ENCODE measurements at places on chromosomes 13 and 19.

- DNase-seq, result no peak
Observed at GRCh38 chr13:33123066-33123859, 107.0 kb downstream of the KL start.

DNA sequence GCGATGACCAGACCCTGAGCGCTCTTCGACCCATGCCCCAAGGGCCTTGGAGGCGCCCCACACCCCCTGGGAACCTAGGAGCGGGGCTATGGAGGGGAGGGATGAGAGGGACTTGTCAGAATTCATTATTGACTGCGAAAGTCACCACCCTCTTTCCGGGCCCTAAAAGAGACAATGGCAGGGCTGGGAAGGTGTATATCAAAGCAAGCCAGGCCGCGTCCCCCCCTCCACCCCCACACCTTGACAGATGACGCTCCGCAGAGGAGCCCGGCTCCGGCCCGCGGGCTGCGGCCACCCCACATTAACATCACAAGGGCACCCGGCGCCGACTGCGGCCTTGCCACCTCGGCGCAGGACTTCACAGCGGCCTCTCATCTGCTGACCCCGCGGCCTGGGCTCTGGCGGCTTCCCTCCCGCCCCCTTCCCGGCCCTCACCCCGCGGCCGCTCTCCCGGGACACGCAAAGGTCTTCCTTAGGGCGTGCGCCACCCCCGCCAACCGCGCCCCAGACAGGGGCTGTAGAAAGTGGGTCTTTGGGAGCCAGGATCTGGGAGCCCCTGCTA lies 2.4 kb downstream of the CDX2 start:
- no peak for DNase-seq

DNA sequence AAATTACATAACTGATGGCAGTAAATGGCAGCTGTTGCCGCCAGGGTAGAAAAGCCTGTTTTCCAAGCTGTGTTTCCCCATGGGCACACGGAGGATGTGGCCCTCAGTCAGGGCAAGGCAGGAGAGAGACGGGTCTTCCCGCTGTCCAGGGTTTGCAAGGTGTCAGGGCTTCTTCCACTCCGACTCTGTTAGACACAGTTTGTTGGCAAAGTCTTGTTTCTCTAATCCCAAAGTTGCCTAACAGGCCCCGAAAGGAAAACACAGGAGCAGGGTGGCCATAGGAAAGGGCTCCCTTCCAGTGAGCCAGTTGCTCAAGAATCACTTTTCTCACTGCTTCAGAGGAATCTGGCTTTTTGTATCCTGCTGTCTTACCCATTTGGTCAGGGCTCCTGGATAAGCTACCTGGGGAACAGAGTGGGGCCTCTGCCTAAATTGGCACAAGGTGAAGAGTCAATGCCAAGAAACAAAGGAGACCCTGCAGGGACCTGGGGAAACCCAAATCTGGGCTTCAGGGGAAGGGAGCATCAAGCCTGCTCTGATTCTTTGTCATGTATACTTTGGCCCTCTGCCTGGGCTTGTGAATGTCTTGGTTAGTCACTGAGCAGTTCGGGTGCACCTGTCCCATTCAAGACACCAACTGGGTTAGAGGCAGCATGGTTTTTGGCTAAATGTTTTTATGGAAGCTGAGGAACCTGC lies 29.0 kb upstream of the CXCL17 start:
- no peak for DNase-seq

DNA sequence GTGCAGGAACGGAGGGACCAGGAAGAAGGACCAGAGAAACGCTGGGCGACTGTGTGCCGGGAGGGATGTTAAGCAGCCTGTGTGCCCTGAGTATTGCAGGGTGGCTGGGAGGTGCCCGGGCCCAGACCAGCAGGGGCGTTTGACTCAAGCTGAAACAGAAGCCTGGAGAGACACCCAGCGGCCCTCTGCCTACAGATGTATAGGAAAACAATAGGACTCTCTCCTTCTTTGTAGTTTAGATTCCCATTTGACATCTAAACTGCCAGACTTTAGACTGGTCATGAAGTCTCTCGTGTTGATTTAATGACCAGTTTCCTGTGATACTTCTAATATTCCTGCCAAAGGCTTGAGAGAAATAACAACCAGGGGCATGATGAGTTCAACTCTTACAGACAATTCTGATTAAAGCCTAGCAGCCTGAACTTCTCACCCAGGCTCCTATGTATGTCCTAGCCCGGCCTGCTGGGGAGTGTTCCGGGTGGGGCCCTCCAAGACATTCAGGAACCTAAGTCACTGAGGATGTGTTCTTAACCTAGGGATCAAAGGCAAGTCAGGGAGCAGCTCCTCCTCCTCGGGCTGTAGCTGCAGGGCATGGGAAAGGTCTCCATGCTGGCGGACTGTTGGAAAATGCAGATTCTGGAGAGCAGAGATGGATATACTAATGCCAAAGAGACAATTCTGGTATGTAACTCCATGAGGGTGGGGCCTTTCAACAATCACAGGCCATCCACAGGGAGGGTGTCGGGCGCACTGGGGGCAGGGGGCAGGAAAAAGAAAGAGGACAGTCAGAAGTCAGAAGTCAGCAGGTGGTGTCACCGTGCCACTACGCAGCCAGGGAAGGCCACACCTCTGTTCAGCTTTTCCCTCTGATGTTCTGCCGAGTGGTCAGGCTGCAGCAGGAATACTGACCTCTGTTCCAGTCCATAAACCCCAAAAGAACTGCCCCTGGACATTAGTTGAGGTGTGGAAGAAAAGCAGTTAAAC lies 131.8 kb downstream of the STARD13 start:
- no peak for DNase-seq

- no peak for DNase-seq
Observed at GRCh38 chr19:51600940-51601580, 29.1 kb downstream of the SIGLEC5 start.

DNA sequence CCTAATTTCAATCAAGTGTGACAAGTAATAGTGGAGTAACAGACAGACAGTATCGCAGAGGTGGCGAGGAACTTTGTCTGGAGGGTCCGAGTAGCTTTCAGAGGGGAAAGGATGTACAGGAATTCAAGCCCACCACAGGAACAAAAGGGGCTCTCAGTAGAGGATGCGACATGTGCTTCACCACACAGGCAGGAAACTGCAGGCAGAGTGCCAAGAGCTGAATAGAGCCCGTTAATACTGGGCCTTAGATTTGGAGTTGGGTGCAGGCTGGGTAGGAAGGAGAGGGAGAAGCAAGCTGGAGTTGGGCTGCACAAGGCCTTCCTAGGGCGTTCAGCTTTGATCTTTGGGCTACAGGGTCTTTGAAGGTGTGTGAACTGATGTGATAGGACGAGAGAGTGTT lies 1.2 kb downstream of the CCDC70 start:
- no peak for DNase-seq

DNA sequence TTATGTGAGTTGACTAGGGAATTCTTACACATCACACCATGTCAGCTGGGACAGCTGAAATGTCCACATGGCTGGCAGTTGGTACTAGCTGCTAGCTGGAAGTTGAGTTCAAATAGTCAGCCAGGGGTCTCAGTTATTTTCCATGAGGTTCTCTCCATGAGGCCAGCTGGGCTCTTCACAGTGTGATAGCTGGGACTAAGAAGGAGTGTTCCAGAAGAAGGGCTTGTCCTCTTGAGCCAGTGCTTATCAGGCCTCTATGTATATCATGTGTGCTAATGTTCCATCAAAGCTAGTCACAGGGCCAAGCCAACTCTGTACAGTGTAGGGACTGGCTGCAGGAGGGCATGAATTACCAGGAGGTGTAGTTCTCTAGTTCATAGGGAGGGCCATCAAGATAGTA lies 11.8 kb downstream of the USPL1 start:
- DNase-seq, result no peak

DNA sequence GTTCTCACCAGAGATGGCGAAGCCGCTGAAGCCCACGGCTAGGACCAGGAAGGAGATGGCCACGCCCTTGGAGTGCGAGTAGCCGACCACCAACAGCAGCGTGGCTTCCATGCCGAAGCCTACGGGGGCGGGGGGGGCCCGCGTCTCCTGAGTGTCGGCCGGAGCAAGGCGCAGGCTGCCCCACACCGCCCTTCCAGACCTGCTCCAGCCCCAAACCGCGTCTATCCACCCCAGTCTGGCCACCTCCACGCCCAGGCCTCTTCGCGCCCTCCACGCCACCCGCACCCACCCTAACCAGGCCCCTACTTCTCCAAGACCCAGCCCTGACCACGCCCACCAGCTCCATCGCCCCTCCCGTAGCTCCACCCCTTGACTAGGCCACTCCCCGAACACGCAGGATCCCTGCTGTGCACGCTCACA lies 6.2 kb downstream of the GFY start:
- DNase-seq, result no peak

- DNase-seq, result no peak
Observed at GRCh38 chr19:16588824-16589577, 16.8 kb upstream of the SLC35E1 start.

DNA sequence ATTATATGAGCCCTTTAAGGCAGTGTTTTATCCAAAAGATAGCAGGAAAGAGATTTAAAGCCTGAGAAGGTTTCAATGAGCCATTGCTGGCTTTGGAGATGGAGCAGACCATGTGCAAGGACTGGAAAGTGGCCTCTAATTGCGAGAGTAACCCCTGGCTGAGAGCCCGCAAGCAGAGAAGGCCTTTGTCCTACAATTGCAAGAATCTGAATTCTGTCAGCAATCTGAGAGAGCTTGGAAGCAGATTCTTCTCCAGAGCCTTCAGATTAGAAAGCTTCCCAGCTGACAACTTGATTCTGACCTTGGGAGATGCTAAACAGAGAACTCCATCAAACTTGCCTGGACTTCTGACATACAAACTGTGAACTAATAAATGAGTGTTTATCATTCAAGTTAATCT lies 528.7 kb upstream of the KLF12 start:
- no peak for DNase-seq

DNA sequence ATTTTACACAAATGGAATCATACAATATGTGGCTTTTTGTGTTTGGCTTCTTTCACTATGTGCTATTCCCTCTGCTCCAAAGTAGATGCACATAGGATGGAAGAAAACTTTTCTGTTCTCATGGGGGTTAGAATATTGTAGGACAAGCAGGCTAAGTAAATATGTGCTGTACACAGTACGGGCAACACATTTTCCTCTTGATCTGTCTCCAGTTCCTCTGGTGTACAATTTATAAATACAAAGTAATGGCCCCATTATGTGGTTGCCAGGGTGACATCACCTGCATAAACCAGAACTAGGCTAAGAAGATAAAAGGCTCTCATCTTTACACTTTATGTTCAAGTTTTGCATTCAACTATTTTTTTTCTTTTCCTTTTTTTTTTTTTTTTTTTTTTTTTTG lies 41.0 kb upstream of the SOX21 start:
- no peak for DNase-seq

- no peak for DNase-seq
Observed at GRCh38 chr19:3054972-3055740, 7.1 kb downstream of the TLE5 start.

DNA sequence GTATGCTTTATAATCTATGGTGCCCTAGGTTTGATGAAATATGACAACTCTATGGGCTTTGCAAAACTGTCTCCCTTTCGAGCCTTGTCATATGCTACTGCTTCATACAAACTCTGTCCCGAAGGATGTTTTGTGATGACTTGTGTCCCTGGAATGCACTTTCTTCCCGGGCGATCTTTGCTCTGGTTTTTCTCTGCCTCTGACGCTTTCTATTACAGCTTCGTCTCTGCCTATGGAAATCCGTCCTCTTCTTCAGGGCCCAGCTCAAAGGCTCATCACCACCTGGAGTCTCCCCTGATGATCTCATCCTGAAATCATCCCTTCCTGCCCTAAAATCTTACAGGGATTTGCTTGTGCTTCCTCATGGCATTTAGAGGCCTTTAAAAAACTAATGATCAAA lies 191.5 kb upstream of the KL start:
- DNase-seq, result peak; percentile 77

- DNase-seq, result no peak
Observed at GRCh38 chr13:97246596-97247158, 24.5 kb downstream of the MBNL2 start.

- no peak for DNase-seq
Observed at GRCh38 chr19:39160523-39160861, 34.9 kb downstream of the PAK4 start.

DNA sequence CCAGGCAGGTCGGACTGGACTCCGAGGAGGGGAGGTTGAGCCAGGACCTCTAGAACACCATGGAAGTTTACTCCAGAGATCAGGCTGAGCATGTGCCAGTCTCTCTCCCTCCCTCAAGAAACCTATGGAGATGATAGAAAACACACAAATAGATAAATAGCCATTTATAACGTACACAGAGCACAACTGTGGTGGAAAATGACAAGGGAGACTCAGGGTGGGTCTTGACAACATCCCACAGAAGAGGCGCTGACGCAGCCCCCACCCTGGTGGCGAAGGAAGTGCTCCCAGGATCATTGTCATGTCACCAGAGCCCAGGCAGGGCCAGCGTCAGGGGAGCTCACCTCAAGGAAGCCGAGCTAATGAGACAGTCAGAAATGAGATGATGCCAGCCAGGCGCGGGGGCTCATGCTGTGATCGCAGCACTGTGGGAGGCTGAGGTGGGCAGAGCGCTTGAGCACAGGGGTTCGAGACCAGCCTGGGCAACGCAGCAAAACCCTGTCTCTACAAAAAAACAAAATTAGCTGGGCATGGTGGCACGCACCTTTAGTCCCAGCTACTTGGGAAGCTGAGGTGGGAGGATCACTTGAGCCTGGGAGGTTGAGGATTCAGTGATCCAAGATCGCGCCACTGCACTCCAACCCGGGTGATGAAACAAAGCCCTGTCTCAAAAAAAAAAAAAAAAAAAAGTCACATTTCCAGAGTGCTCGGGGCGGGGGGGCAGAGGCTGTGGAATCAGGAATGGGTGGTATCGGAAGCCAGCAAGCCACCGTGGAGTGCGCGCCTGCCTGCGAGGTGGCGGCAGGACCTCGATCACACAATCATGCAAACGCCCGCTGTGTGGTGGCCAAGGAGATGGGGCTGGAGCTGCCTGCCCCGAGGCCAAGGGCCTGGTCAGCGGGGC lies 178.4 kb downstream of the KDM4B start:
- no peak for DNase-seq

DNA sequence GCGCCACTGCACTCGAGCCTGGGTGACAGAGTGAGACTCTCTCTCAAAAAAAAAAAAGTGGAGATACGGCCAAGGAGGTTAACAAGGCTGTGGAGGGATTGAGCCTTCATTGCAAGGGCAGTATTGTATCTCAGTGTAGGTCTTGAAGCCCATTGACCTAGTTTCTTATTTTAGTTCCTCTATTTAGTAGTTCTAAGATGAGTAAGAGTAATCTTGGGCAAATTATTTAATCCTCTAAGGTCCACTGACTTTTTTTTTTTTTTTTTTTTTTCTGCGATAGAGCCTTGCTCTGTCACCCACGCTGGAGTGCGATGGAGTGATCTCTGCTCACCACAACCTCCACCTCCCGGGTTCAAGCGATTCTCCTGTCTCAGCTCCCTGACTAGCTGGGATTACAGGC lies 14.3 kb upstream of the ILF3 start:
- no peak for DNase-seq

GRCh38 chr13:89828506-89828905 lies 1519.0 kb upstream of the MIR17HG start:
- no peak for DNase-seq

- DNase-seq, result no peak
Observed at GRCh38 chr19:50893047-50893736, 18.0 kb downstream of the KLK4 start.

- DNase-seq, result no peak
Observed at GRCh38 chr13:42788601-42789000, 7.2 kb downstream of the FAM216B start.
